Stimulated activated CD8-positive, alpha-beta memory T cell treated with anti-CD3 and anti-CD28 coated beads, Interleukin-4, amount 100 ng/mL, for 1 hour (primary cell): ENCODE measurements at places on chromosomes 2 and 18.

DNA sequence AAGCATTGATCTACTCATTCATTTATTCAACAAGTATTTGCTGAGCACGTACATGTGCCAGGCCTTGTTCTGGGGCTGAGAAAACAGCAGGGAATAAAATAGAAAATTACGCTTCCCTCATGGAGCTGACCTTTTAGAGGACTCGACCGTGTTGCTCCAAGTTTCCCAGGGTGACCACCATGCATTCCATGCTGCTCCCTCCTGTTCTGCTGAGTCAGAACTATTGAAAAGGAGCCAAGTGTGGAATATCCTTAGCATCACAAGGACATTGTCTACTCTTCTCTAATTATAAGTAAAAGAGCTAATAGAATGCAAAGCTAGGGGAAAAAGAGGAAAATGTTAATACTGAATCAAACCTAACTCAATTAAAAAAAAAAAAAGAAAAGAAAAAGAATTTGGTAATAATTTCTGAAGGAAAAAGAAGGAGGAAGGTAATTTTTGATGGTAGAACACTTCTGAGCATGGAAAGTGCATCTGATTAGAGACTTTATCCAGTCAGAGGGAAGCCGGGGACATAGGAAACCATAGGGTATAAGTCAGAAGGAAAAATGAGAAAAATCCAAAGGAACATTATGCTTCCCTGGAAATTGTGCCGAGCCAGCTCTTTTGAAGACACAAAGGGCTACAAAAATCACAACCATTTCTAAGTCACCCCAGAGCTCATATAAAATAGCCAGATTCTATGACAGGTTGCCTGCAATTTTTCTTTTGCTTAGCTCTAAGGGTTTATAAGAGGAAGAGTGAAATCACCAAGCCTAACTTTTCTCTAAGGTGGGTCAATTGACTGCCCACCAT is 339.4 kb downstream of the RND3 start:
- no peak for DNase-seq

- DNase-seq = no peak
Measured at GRCh38 chr2:158179660-158180059, 78.0 kb downstream of the UPP2 start.

DNA sequence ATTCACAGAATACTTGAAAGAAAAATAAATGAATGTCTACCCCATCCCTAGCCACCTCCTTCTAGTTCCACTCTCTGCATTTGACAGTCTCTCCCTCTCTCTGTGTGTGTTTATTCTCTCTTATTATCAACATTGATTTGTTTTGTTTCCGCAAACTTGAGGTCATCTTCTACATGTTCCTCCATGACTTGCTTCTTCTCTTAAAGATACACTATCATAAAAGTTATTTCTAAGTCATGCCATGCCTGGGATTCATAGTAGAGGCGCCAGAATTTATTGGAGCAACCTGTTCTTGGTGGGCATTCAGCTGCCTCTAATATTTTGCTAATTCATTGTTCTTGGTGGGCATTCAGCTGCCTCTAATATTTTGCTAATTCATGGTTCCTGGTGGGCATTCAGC is 58.9 kb upstream of the SMAD7 start:
- DNase-seq = no peak

GRCh38 chr2:176280156-176280555 is 10.9 kb downstream of the MTX2 start:
- DNase-seq = no peak

DNA sequence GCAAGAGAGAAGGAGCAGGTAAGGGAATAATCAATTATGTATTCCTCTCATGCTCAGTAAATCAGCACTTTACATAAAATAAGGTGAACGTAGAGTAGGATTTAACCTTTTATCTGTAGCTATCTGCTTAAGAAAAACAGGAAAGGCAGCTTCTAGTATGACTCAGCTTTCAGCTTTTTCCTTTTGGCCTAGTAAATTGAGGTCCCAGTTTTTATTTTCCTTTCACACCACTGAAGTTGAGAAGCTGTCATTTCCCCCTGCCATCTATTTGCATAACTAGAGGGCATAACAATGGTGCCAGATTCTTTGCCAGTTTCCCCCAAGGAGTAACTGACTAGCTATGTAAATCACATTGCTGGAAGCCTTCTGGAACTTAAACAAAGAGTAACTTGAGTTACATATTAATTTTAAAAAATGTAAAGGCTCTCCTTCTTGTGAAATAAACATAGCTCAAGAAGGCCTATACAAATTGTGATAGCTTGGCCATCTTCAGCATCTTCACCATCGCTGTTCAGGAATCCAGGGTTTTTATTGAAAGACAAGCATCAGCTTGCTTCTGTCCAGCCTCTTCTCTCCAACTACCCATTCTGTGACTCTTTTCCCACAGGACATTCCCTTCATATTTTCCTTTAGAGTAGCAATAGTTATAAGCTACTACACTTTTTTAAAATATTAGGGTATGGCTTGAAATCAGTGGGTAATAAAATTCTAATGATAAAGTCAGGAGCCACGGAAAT is 97.0 kb downstream of the KYNU start:
- DNase-seq = no peak

DNA sequence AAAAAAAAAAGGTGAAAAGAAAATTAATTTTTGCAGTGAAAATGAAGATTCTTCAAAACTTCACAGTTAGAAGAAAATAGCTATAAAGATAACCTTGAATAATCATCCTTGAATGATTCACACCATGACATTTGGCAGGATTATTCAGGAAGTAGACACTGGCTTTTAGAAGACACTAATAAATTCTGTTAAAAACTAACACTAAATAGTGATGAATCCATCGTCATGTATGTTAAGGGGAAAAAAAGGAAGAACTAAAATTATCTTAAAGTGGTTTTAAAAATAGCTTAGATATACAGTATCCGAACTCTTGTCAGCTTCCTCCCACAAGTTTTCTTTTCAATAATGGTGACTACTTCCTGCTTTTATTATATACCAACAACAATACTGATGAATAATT is 10.2 kb downstream of the USP37 start:
- no peak for DNase-seq

DNA sequence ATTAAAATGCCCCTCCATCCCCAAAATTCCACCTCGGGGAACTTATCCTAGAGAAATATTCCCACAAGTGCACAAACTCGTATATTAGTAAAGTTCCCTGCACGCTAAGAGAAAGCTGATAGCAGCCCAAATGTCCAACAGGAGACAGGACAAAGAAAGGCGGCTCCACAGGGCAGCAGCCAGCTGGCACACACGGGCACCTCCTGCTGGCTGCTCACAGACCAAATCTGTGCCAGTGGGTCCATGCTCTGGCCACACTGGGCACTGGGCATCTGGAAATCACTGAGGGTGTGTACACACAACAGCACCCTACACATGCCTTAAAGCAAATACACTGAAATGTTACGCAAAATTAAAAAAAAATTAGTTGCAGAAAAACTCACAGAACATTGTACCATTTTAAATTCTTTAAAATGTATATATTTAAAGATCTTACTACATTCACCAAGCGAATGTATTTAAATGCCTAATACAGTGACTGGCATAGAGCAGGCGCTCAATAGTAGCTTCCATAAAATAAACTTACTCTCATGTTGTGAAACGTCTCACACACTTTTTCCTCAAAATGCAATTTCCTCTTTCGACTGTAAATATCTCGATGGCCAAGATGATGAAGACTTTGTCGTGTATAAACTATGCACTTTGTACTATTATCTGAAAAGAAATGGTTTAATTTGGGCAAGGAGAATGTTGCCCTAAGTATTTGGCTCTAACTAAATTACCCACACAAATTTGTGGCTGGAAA is 19.4 kb downstream of the ZNF516 start:
- DNase-seq = no peak

DNA sequence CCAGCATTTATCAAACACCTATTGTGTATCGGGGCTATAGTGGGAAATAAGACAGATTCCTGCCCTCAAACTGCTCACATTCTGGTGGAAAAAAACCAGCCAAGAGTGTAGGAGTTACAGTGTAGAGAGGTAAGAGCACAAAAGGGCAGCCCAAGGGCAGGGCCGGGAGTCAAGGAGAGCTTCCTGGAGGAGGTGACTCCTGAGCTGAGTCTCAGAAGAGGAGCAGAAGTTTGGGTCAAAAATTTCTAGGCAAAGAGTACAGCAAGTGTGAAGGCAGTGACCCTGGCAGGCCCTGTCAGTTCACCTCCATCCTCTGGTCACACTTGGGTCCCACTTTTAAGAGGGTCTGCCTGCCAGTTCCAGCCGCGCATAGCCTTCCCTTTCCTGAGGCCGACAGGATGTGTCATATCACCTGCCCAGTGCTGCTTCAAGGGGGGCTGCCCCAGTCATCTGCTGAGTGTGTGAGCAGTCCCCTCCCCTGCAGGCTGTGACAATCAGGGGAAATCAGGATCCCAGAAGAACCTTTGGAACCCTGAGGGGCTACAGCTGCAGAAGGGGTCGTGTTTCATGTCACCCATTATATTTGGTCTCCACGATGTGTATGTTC is 118.4 kb downstream of the GLI2 start:
- no peak for DNase-seq

GRCh38 chr2:142681952-142682351 is 195.5 kb upstream of the KYNU start:
- no peak for DNase-seq

GRCh38 chr2:68031542-68032160 is 31.2 kb downstream of the C1D start:
- DNase-seq = no peak

GRCh38 chr2:156704617-156705016 is 268.4 kb downstream of the GPD2 start:
- DNase-seq = no peak

DNA sequence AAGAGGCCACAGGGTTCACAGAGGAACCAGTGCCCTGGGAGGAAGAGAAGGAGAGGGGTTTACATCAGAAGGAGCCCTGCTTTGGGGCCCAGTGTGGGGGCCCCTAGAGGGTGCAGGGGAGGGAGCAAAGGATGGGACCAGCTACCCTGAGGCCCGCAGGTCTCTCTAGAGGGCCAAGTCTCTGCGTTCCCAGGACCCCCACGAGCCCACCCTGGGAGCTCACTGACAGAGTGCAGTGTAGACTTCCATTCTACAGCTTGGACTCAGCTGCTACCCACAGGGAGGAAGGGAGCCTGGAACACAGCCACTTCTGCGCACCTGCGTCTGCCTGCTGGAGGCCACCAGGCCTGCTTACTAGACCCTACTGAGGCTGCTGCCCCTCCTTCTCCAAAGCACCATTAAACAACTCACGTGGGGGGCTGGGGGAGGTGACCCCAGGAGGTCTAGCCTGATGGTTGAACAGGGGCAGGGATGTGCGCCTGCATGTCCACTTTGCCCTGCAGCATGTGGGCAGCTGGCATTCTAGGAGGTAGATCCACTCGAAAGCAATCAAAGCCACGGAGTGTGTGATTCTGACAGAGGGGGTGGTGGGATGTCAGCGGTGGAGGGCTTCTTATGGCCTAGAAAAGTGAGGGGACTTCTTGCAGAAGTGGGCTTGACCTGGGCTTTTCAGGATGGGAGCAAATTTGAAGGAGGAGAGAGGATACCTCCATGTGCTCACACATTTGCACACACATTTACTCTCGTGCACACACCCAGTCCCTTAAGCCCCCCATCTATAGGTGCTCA is 90.2 kb downstream of the ZFP36L2 start:
- no peak for DNase-seq

- no peak for DNase-seq
Measured at GRCh38 chr2:214130114-214130513, 280.7 kb upstream of the VWC2L start.

DNA sequence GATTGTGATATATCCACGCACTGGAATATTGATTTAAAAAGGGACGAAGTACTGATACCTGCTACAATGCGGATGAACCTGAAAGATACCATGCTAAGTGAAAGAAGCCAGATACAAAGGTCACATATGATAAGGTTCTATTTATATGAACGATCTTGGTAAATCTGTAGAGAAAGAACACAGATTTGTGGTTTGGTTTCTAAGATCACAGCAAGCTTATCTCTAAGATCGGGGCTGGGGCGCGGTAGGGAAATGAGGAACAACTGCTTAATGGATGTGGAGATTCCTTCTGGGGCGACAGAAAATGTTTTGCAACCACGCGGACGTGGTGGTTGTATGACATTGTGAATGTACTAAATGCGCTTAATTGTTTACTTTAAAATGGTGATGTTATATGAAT is 60.1 kb downstream of the NEDD4L start:
- DNase-seq = no peak

GRCh38 chr2:239365071-239365781 is 35.6 kb downstream of the HDAC4 start:
- no peak for DNase-seq

DNA sequence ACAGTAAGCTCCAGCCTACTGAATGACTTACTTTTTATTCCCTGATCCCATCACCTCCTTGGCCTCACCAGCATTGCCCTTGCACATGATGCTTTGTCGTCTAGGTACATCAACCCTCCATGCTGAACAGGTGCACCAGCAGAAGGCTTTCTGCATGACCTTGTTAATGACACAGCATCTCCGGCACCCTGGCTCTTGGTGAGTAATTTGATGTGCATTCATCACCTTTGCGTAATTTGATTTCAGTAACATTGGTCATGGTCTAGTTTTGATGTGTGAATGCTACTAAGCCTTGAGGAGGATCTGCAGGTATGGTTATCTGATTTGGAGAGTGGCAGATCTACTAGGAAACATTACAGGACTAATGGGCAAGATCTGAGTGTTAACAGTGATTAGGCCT is 103.6 kb downstream of the STK39 start:
- no peak for DNase-seq

- no peak for DNase-seq
Measured at GRCh38 chr2:33791625-33792024, 192.5 kb upstream of the FAM98A start.

GRCh38 chr18:58168221-58168620 is 124.2 kb downstream of the NEDD4L start:
- no peak for DNase-seq

- DNase-seq = no peak
Measured at GRCh38 chr18:37492952-37493351, 72.6 kb downstream of the CELF4 start.

DNA sequence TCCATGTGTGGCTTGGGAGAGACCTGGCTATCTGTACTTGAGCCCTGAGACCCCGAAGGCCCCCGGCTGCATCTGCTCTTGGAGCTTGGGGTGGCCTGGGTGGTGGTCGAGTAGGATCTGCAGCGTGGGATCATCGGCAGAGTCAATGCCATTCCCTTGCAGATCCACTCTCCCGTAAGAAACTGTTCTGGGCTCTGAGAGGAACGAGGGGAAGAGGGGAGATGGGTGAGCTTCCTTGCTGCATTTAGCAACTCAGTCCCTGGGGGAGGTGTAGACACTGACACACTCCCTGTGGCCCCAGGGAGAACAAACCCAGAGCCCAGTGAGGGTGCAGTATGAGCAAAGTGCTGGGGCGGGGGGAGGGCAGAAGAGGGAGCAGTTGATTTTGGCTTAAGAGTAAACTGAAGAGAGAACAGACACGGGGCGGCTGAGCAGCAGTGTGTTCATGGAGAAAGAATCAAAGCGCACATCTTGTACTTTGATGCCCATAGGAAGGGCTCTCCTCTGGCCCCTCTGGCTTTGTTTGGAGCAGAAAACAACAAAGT is 8.5 kb downstream of the GREB1 start:
- no peak for DNase-seq

GRCh38 chr2:144389930-144390311 is 130.0 kb downstream of the ZEB2 start:
- no peak for DNase-seq

GRCh38 chr2:191321861-191322662 is 76.9 kb downstream of the MYO1B start:
- no peak for DNase-seq

GRCh38 chr2:723761-724160 is 46.6 kb upstream of the TMEM18 start:
- DNase-seq = no peak

GRCh38 chr2:140344838-140345237 is 1564.6 kb upstream of the NXPH2 start:
- DNase-seq = no peak

- DNase-seq = no peak
Measured at GRCh38 chr2:216507220-216508160, 8.8 kb downstream of the RPL37A start.

- DNase-seq = no peak
Measured at GRCh38 chr2:8049176-8049575, 632.7 kb upstream of the ID2 start.
